Stomach (tissue), 19 donors: ENCODE measurements at places on chromosomes 1 and 21.

GRCh38 chr1:88595355-88596002, 88.6 kb upstream of the PKN2 start:
- H3K27me3 ChIP-seq = no peaks in the 10 kb centered on the region
- DNase-seq = no peak
- no peaks in the 10 kb centered on the region for H3K36me3 ChIP-seq

DNA sequence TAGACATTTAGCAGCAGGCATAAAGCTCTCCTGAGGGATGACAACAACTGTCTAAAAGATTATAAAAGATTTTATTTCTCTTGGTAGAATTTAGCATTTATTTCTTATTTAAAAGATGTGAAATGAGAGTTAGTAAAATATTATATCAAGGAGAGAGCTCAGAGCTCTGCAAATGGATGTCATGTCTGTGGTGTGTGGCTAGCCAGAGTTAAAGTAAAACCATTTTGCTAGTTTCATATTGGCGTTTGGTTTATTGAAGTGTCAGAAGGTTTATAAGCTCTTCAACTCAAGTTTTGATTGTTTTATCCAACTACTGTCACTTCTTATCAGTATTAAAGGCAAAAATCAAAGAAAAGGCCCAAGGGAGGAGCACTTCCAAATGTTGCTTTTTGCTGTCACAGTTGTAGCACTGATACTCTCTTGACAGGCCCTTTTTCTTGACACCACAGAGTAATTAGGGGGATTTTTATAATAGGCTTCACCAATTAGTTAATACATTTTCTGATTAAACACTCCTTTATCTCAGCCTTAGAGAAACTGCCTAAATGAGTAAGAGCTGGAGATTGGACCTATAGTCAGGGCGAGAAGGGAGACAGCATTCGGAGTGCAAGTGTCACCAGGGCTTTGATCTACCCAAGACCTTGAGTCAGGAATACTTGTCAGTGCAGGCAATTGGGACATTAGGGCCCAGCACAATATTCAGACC, 233.9 kb downstream of the PTBP2 start:
- H3K36me3 ChIP-seq = no peaks in the 10 kb centered on the region
- no peak overlapping the region for H3K4me3 ChIP-seq

GRCh38 chr1:74571891-74572290, 59.5 kb upstream of the LRRC53 start:
- no peak overlapping the region for H3K27ac ChIP-seq
- H3K36me3 ChIP-seq = no peaks in the 10 kb centered on the region
- H3K4me1 ChIP-seq = no peaks in the 10 kb centered on the region

- H3K36me3 ChIP-seq = no peaks in the 10 kb centered on the region
- H3K4me1 ChIP-seq = no peaks in the 10 kb centered on the region
- H3K27me3 ChIP-seq = no peaks in the 10 kb centered on the region
- no peak overlapping the region for H3K4me3 ChIP-seq
- DNase-seq = no peak
- H3K27ac ChIP-seq = peak overlapping the region; percentile 27
These were observed 62.5 kb downstream of the CD58 start for GRCh38 chr1:116508085-116508983.
